ENCODE measurements at places on chromosomes 2 and 18. TPM values are rescaled to one million over a fixed set of nuclear protein-coding genes. Genes with fewer than 3 reads are reported as not detected.

TMEM247 gene
- not detected for total RNA-seq

WIPF1 gene
- total RNA-seq: 473 TPM

LYPD6 gene
- total RNA-seq: not detected

UCN gene
- total RNA-seq: 2.2 TPM

MRO gene
- not detected for total RNA-seq

LPIN2 gene
- total RNA-seq: 61.2 TPM

ZC3H8 gene
- 16.6 TPM for total RNA-seq

CCDC150 gene
- total RNA-seq: 0.74 TPM

ALPI gene
- total RNA-seq: not detected

TSPYL6 gene
- not detected for total RNA-seq

ATIC gene
- 48.8 TPM for total RNA-seq

STAT1 gene
- total RNA-seq: 262 TPM

- DNase-seq: no peak
Observed at GRCh38 chr2:177693658-177694339, 301.2 kb downstream of the AGPS start.

DNA sequence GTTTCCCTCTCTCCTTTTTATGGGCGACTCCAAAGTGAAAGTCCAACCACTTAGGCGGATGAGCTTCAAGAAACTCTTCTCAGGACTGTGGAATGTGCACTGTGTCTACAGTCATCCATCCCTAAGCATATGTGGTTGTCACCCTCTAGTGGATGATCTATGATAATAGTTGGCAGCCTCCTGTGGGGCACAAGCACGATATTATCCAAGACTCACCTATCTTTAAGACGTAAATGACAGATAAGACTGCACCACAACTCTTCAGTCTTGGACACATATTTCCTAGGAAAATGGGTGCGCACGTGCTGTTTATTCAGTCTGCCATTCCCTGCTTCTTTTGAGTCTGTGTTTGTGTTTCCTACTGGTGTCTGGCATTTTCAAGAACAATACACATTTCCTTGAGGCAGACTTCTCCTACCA lies 145.5 kb upstream of the CTAGE1 start:
- DNase-seq: peak; percentile 23

- DNase-seq: no peak
Observed at GRCh38 chr2:165402162-165402561, 67.3 kb upstream of the CSRNP3 start.

GRCh38 chr2:217611056-217611455 lies 391.7 kb downstream of the TNS1 start:
- DNase-seq: no peak

GRCh38 chr2:64478502-64479230 lies 24.7 kb downstream of the LGALSL start:
- no peak for DNase-seq
